AG10803 (cell line): ENCODE measurements at places on chromosomes 5 and 9.

DNA sequence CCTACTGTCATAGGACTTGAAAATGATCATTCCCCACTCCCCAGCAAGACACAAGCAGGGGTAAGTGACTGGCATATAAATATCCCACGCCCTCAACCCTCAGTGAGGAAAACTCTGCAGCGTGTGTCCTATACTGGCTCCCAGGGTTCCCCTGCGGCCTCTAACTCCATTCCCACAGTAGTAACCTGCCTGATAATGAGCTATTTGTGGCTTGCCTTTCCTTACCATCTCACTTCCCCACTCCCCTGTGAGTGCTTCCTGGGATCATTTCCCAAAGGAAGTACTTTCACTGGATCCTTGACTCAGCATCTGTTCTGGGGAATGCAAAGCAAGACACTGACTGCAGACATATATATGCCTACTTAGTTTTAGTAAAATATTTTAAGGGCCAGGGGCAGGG is 14.3 kb downstream of the CDC14B start:
- no peak for DNase-seq

DNA sequence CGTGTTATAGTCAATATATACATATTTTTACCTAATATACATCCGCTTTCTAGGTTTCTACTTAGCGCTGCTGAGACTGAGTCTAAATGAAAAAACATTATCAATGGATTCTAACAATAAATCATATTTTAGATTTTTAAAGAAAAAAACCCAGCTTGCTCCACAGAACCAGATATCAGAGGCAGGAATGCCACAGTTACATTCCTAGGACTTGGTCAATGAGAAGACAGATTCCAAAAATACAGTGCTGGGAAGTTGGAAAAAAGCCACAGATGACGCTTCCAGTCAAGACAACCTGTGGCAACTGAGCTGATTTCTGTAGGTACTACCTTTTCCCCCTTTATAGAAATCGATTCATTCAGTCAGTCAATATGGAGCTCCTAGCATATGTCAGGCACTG is 577 bp upstream of the CCDC112 start:
- DNase-seq = peak; percentile 44

DNA sequence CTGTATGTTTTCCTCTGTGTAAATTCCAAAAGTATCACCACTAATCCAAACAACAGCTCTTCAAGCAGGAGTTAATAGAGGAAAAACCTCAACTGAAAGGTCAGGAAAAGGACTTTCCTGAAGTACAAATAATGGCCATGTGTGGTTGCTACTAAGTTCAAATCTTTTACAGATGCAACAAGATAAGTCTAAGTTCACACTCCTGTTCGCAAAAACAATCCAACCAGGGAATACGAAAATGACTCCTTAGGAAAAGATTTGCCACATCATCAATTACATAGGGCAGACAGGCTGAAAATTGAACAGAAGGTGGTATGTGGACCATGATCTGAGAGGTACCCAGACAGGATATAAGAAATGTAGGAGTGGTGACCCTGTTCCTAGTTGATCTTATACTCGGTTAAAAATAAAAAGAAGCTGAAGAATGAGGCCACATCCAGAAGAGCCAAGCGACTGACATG is 210.2 kb downstream of the TSSK1B start:
- DNase-seq = no peak

DNA sequence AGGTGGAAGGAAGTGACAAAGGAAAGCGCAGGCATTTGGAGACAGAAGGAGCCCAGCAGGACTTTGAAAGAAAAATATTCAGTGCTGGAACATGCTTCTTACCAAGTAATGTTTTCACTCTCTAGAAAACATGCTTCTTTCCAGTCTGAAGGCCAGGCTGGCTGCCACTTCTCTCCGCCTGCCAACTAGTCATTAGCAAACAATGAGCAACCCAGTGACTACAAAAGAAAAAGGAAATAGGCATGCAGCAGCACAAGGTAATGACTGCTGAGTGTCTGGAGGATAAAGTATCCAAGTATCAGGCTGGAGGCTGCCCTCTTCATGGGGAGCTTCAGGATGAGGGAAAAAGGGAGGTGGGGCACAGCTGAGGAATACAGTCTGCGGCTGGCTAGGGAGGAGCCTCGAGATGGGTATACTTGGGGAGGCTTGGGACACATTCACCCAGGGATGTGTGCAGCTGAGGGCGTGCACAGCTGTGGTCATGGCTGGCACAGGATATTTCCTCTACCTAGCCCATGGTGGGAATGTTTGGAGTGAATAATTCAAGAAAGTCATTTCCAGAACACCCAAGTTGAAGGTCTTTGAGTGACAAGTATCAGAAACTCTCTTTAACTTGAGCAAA is 161.5 kb upstream of the KIF2A start:
- peak; percentile 32 for DNase-seq

- DNase-seq = peak; percentile 27
These were observed at the start of gene TENT4A for GRCh38 chr5:6713274-6714225. TENT4A (plus strand) TSS chr5:6713432; CDS start chr5:6713984, 552 bp downstream.

DNA sequence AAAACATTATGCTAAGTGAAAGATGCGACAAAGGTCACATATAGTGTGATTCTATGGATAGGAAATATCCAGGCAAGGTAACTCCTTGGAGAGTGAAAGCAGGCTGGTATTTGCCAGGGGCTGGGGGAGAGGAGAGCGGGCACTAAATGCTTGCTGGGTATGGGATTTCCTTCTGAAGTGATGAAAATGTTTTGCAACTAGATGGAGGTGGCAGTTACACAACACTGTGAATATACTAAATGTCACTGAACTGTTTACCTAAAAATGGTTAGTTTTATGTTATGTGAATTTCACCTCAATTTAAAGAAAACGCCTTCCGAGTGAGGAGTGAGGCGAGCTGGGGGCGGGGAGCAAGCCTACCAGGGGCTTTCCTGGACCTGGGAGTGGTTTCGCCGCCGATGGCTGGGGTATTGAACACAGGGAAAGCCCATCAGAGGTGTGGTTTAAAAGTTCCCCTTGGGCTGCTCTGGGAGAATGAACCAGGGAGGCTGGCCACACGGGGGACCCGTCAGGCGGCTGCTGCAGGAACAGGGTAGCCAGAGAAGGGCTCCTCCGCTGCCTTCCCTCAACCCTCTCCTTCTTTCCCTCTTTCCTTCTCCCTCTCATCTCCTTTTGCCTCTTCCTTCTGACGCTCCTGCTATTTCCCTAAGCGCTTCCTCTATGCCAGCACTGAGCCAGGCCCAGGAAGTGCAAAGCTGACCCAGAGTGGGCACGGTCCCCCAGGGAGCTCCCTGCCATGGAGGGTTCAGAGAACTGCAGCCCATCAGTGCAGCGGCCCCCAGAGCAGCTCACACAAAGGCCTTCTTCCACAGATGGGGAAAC is 4.9 kb downstream of the AKNA start:
- no peak for DNase-seq

GRCh38 chr9:99357575-99357974 is 135.5 kb downstream of the SEC61B start:
- DNase-seq = peak; percentile 38
